ENCODE measurements at places on chromosomes 11 and 22.

DNA sequence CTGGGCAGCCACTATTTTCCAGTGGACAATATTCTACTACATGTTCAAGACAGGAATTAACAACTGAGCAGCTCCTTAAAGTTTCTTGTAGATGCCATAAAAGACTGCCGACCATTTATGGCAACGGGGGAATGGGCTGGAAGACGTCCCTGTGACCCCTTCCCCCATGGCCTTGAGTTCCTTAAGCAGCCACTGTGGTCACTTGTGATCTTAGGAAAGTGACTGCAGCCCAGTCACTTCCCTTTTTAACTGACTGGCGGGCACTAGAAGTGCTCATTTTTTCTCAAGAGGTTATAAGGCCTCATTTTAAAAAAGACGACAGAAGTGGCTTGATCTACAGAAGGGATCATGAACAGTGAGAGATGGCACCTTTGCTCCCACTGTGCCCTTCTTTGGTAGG lies 153.2 kb upstream of the NARS2 start:
- no peak for DNase-seq

- DNase-seq: no peak
These were observed 56.8 kb downstream of the ELFN2 start for GRCh38 chr22:37370306-37370979.

- no peak for DNase-seq
These were observed 2.1 kb upstream of the LRRC55 start for GRCh38 chr11:57179681-57180080.

DNA sequence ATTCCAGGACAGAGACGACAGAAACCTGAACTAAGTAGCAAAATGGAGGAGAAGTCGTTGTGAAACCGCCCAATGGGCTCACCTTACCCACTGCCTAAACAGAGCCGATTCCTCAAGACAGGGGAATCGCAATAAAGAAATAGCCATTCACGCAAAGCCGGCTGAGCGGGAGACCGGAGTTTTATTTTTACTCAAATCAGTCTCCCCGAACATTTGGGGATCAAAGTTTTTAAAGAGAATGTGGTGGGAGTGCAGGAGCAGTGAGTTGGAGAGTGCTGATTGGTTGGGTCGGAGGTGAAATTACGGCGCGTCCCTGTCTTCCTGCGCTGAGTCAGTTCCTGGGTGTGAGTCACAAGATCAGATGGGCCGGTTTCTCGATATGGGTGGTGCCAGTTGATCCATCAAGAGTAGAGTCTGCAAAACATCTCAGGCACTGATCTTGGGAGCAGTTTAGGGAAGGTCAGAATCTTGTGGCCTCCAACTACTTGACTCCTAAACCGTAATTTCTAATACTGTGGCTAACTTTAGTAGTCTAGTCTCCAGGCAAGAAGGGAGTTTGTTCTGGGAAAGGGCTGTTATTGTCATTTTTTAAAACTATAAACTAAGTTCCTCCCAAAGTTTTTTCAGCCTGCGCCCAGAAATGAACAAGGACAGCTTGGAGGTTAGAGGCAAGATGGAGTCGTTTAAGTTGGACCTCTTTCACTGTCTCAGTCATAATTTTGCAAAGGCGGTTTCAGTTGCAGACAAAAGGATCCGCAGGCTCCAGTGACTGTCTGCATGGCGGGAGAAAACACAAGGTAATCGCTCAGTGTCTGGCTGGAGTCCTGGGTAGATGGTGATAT lies 34.1 kb downstream of the OR4D9 start:
- no peak for DNase-seq

DNA sequence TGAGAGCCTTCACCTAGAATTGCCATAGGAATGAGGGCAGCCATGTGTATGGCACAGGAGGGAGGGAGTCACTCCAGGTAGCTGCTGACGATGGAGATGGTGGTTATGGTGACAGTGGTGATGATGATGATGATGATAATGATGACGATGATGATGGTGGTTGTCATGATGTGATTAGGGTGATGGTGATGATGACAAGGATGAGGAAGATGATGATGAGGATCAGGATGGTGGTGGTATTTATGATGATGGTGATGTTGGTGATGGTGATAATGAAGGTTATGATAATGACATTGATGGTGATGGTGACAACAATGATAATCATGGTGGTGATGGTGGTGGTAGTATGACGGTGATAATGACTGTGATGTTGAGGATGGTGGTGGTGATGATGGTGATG lies 1130.5 kb downstream of the BRD1 start:
- no peak for DNase-seq

GRCh38 chr11:83691451-83691950 lies 405.3 kb upstream of the CCDC90B start:
- no peak for DNase-seq

- DNase-seq: no peak
These were observed 71.0 kb upstream of the TP53I11 start for GRCh38 chr11:45021692-45022141.

GRCh38 chr22:50250555-50251476 lies at the start of gene HDAC10:
TSS of gene HDAC10 (minus strand) at chr22:50251265. CDS start at chr22:50251032, 233 bp downstream.
- DNase-seq: peak; percentile 81

DNA sequence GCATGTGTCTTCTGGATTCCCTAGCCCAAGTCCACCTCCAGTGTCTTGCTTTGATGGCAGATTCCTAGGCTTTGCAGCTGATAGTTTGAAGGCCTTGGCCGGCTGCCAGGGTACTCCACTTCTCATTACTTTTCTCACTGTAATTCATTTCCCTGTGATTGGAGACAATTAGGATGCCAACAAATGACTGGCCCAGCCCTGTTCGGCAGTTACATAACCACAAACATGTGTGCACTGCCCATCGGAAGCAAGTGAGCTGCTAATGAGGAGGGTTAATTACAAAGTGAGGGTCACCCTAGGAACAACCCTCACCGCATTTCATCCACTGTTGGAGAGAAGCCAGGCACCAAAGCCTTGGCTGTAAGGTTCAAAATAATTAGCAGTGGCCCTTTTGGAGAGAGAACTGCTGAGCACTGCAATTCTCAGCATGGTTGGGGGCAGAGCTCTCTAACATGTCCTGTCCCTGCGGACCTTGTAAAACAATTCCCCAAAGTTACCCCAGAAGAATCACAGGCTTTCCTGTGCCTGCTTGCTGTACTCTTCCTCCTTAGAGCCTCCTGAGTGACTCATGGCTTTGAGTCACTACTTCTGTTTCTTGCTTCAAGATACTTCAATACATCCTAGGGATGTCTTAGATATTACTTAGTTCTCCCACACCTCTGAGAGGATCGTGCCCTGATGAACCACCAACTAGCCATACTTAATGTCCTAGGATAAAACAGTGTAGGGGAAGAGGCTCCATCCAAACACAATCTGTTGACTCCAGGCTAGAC lies 109.7 kb upstream of the GALNT18 start:
- DNase-seq: no peak

DNA sequence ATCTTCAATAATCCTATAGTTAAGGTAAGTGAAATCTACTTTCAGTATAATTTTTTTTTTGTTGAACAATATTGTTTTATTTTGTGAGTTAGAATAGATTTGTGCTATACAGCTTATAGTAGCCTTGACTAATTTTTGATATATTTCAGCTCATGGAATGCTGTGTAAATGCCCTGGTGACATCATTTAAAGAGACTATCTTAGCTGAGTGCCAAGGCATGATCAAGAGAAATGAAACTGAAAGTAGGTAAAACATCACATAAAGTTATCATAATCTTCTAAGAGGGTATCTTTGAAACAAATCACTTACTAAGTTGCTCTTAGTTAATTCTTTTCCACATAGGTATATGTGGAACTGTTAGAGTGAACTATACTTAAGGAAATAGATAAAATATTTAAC lies 51.4 kb upstream of the ACAT1 start:
- DNase-seq: no peak

DNA sequence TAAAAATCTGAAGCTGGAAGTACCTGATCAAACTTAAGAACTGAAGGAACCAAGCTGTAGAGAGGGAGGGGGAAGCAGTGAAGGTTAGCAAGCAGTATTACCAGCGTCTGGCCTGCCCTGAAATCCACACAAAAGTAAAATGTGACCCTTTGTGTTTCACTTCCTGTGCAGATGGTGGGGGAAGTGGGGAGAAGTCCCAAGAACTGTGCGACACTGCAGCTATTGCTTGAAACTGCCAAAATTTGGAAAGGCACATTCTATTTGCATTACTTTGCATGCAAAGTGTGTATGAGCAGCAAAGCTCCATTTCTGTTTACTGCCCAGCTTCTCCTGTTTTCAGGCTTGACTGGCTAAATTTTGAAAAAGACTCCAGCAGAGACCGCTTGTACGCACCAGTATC lies 72.1 kb upstream of the BMAL1 start:
- no peak for DNase-seq

DNA sequence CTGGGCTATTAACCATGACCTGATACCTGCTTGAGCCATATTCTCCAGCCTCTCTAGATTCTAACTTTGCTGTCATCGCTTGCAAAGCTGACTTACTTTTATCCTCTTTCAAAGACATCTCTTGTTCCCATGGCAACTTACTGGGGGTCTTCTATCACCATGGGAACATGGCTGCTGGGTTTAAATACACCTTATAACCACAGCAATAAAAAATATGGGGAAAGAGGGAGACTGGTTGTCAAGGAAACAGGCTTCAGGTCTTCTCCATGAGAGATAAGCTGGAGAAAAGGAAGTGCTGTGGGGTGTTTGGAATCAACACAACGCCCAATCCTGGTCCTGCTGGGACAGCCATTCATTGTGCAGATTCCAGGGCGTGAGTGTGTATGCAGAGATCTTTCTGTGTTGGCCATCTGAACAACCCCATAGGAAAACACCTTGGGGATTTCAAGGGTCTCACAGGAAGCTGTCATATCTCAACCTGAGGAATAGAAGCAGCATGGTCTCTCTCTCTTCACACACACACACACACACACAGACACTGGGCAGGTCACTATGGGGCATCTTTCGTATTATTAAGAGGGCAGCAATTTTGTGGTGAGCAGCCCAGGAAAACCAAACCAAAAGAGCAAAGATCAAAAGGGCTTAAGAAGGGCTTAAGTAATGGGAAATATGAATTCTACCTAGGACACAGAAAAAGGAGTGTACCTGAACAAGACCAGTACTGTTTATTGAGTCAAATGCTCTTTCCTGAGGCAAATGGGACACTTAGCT lies 344.7 kb upstream of the NCAM1 start:
- no peak for DNase-seq

DNA sequence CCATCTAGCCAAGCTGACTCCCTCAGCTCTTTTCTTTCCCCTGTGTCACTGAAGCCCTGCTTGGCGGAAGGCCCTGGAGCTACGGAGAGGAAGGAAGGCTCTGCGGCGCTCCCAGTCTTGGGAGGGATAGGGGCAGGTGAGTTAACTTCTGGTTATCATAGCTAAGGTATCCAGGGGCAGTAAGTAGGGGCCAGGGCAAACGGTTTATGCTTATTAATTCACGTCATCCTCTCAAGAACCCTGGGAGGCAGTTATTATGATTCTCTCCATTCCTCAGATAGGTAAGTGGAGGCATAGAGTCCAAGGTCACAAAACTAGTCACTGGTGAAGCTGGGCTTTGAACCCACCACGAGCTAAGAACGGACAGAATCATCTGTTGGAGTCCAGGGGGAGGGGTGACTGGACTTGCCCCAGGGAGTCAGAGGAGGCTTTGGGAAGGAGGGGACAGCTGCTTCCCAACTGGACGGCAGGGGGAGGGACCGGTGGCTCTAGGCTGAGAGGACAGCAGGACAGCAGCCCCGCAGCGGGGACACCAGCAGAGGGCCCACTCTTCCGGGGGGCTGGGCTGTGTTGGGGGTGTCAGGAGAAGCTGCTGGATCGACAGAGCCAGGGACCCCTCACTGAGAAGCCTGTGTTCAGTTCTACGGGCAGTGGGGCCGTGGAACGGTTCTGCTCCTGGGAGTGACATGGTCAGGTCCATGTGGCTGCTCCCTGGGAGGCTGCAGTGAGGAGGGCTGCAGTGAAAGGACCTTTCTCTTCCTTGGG lies 3.5 kb downstream of the BAIAP2L2 start:
- no peak for DNase-seq

- no peak for DNase-seq
These were observed 69.2 kb downstream of the DGCR2 start for GRCh38 chr22:19052941-19053541.

DNA sequence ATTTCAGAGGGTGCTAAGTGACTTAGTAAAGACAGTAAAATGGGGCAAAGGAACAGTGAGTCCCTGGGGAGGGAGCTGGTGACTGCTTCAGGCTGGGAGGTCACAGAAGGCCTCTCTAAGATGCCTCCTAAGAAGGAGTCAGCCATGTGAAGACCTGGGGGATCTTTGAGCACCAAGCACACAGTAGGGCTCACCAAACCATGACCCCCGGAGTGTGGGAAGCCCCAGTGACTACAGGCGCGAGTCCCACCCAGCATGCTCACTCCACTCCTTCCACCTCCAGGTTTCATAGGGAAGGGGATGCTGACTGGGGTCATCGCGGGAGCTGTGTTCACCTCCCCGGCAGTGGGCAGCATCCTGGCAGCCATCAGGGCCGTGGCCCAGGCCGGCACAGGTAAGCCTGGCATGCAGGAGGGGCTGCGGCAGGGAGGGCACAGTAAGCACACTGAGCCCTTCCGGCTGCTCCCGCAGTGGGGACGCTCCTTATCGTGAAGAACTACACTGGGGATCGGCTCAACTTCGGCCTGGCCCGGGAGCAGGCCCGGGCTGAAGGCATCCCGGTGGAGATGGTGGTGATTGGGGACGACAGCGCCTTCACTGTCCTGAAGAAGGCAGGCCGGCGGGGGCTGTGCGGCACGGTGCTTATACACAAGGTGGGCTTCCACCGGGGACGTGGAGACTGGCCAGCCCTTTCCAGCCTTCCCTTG lies 5.9 kb downstream of the TKFC start:
- DNase-seq: no peak

DNA sequence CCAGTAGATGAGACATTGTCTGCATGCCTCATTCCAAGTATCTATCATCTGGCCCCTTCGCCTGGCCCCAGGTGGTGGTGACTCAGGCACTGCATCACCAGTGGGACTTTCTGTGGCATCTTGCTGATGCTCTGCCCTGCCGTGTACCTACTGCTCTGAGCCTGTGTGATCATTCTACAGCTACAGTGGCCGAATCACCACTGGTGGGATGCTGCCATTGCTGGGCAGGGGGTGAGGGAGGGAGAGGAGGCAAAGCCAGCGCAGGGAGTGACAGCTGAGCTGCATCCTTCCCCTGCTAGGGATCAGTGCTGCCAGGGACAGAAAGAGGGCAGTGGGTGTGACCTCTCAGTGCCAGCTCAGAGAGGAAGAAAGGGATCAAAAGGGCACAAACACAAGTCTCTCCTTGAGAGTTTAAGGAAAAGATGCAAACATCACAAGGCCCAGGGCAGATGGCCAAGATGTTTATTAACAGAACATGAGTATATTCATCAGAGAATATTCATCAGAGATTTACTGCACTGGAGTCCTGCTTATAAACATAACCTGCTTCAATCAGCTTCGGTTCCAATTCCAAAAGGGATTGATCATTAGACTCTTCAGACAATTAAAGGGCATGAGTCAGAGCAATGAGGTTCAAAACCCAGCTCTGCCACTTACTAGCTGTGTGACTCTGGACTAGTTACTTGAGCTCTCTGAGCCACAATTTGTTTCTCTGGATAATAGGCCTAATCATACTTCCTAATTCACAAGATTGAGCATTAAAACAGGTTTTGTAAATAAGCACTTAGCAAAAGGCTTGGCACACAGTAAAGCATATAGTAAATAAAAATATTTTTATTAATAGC lies 109.8 kb downstream of the NAT10 start:
- DNase-seq: peak; percentile 72

GRCh38 chr11:130631119-130631518 lies 182.7 kb downstream of the ADAMTS15 start:
- DNase-seq: peak; percentile 2
